Peyer's patch (tissue), 4 donors: ENCODE measurements at places on chromosomes 12 and 14.

GRCh38 chr12:57730336-57731067 is 8.0 kb downstream of the AGAP2 start:
- peak; percentile 38 for DNase-seq
- no peaks in the 10 kb centered on the region for H3K4me1 ChIP-seq
- H3K27me3 ChIP-seq = peaks cover 18% of the 10 kb centered on the region
- no peaks in the 10 kb centered on the region for H3K36me3 ChIP-seq
- H3K4me3 ChIP-seq = no peak overlapping the region

DNA sequence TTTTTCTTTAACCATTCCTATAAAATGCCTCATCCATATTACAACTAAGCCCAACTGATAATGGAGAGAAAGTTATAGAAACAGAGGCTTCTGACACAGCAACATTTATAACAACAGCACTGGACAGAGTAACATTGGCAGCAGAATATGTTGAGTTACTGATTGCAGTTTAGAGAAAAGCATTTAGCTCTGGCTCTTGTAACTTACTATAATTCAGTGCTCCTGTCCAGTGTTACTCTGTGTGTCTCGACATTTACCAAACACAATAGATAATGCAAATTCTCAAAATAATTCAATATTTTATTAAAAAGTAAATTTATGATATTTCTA is 356.1 kb downstream of the CEP128 start:
- H3K4me3 ChIP-seq = no peak overlapping the region
- H3K4me1 ChIP-seq = no peaks in the 10 kb centered on the region
- H3K27me3 ChIP-seq = no peaks in the 10 kb centered on the region

- DNase-seq = no peak
- no peaks in the 10 kb centered on the region for H3K27me3 ChIP-seq
- no peaks in the 10 kb centered on the region for H3K4me1 ChIP-seq
- H3K36me3 ChIP-seq = no peaks in the 10 kb centered on the region
- no peak overlapping the region for H3K4me3 ChIP-seq
- H3K27ac ChIP-seq = no peak overlapping the region
Measured at GRCh38 chr12:66119229-66119869, 11.2 kb downstream of the LLPH start.

- no peak for DNase-seq
- H3K27ac ChIP-seq = no peak overlapping the region
- H3K4me3 ChIP-seq = no peak overlapping the region
- H3K36me3 ChIP-seq = no peaks in the 10 kb centered on the region
- peaks cover 9% of the 10 kb centered on the region for H3K4me1 ChIP-seq
Measured at GRCh38 chr12:3122841-3123678, 45.9 kb downstream of the TSPAN9 start.

GRCh38 chr12:131370791-131371347 is 340.0 kb upstream of the SFSWAP start:
- no peak overlapping the region for H3K27ac ChIP-seq
- no peaks in the 10 kb centered on the region for H3K4me1 ChIP-seq
- no peaks in the 10 kb centered on the region for H3K27me3 ChIP-seq
- no peak for DNase-seq
- no peak overlapping the region for H3K4me3 ChIP-seq

- H3K27ac ChIP-seq = no peak overlapping the region
- H3K27me3 ChIP-seq = no peaks in the 10 kb centered on the region
- no peak for DNase-seq
- no peaks in the 10 kb centered on the region for H3K4me1 ChIP-seq
- H3K4me3 ChIP-seq = no peak overlapping the region
- H3K36me3 ChIP-seq = no peaks in the 10 kb centered on the region
Measured at GRCh38 chr12:115823635-115824034, 453.9 kb downstream of the MED13L start.

- no peak for DNase-seq
- H3K27me3 ChIP-seq = no peaks in the 10 kb centered on the region
- no peaks in the 10 kb centered on the region for H3K4me1 ChIP-seq
- peaks cover 34% of the 10 kb centered on the region for H3K36me3 ChIP-seq
Measured at GRCh38 chr14:23023022-23023794, 11.5 kb downstream of the PSMB5 start.

GRCh38 chr12:108670066-108670631 is 36.5 kb upstream of the SELPLG start:
- DNase-seq = no peak
- peaks cover 3% of the 10 kb centered on the region for H3K4me1 ChIP-seq
- no peak overlapping the region for H3K27ac ChIP-seq
- H3K36me3 ChIP-seq = no peaks in the 10 kb centered on the region
- H3K27me3 ChIP-seq = no peaks in the 10 kb centered on the region

- H3K36me3 ChIP-seq = no peaks in the 10 kb centered on the region
Measured at GRCh38 chr14:89417465-89418225, 612 bp upstream of the FOXN3 start.

DNA sequence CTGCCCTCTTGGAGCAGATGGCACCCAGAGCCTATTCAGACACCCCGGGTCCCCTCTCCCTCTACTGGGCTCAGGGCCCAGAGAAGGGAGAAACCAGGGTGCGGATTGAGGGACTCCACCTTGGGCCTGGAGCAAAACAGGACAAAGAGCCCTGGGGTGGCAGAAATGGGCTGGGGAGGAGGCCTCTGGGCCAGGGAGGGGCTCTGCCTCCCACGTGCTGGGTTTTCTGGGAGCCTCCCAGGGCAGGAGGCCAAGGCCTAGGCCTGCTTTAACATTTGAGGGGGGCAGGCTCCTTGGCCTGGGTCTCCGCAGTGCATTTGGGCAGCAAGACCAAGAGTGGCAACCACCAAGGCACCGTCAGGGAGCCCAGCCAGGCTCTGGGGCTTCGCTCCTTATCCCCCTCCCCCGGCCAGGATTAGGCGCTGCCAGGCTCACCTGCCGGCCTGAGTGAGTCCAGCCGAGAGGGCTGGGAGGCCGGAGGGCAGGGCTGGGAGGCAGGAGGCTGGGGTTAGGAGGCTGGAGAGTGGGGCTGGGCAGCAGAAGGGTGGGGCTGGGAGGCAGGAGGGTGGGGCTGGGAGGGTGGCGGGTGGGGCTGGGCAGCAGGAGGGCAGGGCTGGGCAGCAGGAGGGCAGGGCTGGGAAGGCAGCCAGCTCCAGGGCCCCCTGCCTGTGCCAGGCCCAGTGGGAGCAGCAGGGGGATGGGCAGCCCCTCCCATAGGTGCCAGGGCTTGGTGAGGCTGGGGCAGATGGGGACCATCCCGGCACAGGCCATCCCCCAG is 101.8 kb upstream of the EIF5 start:
- no peaks in the 10 kb centered on the region for H3K4me1 ChIP-seq
- no peak overlapping the region for H3K4me3 ChIP-seq
- H3K27ac ChIP-seq = no peak overlapping the region
- H3K27me3 ChIP-seq = no peaks in the 10 kb centered on the region
- DNase-seq = peak; percentile 66

- H3K27ac ChIP-seq = no peak overlapping the region
- DNase-seq = no peak
- H3K4me3 ChIP-seq = no peak overlapping the region
- H3K4me1 ChIP-seq = no peaks in the 10 kb centered on the region
- H3K27me3 ChIP-seq = no peaks in the 10 kb centered on the region
Measured at GRCh38 chr12:60148831-60149230, 553.0 kb downstream of the SLC16A7 start.

DNA sequence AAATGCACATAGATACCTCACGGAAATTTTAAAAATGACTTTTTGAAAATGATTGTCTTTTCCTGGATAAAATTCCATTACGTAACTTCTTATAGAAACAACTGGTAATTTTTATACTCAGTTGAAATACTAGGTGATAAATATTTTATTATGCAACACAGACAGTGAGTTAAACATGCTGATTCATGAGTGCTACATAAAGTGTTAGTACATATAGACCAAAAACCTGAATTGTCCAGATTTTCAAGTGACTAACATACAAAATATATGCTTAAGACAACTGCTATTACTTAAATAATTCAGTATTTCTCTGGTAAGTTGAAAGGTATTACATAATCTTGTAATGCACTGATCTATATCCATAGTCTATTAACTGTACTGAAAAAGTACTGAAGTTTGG is 11.9 kb downstream of the PTPRO start:
- DNase-seq = no peak
- H3K27ac ChIP-seq = no peak overlapping the region
- H3K4me1 ChIP-seq = no peaks in the 10 kb centered on the region
- H3K27me3 ChIP-seq = no peaks in the 10 kb centered on the region
- H3K4me3 ChIP-seq = no peak overlapping the region

DNA sequence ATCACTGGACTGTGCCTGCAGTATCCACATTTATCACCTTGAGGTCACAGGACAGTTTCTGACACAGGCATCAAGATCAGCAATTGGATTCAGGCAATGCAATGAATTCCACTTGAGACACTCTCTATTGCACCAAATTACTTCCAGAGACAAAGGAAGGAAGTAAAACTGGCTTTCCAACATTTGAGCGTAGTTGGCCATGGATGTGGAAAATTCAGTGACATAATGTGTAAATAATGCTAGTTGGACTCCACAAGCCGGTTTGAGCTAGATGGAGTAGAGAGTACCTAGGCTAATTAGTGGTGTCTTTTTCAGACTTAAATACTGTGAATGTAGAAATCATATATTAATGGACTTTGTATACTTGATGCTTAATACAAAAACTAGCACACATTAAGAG is 168.3 kb upstream of the SYT1 start:
- no peak overlapping the region for H3K4me3 ChIP-seq
- no peaks in the 10 kb centered on the region for H3K36me3 ChIP-seq
- no peak for DNase-seq
- no peaks in the 10 kb centered on the region for H3K27me3 ChIP-seq

- H3K36me3 ChIP-seq = no peaks in the 10 kb centered on the region
- no peak overlapping the region for H3K4me3 ChIP-seq
- no peaks in the 10 kb centered on the region for H3K27me3 ChIP-seq
- H3K27ac ChIP-seq = no peak overlapping the region
- DNase-seq = no peak
Measured at GRCh38 chr12:123893276-123893675, 79.4 kb downstream of the CCDC92 start.

DNA sequence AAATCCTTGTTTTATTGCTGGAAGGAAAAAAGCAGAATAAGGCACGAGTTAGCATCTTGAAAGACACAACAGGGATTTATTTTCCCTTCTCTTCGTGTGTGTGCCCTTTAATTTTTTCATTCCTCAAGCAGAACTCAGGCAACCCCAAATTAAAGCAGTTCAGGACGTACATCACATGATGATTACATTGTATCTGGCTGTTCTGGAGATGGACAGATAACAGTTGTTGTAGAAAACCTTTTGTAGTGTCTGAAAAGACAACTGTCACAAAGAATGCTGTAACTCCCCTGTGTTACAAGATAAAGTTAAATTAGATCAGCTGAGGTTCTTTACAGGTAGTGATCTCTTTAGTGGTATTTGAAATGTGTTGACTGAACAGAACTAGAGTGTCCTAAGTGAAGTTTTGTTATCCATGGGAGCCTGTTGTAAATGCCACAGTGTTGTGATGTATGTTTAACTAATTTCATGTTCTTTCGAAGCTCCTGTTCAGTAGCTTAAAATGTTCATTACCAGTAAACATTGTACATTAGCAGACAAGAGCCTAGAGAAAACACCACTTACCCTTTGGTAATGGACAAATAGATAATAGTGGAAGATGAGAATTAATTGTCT is 58.5 kb downstream of the TMTC2 start:
- H3K4me1 ChIP-seq = no peaks in the 10 kb centered on the region
- no peak overlapping the region for H3K4me3 ChIP-seq
- no peak for DNase-seq
- H3K36me3 ChIP-seq = no peaks in the 10 kb centered on the region

DNA sequence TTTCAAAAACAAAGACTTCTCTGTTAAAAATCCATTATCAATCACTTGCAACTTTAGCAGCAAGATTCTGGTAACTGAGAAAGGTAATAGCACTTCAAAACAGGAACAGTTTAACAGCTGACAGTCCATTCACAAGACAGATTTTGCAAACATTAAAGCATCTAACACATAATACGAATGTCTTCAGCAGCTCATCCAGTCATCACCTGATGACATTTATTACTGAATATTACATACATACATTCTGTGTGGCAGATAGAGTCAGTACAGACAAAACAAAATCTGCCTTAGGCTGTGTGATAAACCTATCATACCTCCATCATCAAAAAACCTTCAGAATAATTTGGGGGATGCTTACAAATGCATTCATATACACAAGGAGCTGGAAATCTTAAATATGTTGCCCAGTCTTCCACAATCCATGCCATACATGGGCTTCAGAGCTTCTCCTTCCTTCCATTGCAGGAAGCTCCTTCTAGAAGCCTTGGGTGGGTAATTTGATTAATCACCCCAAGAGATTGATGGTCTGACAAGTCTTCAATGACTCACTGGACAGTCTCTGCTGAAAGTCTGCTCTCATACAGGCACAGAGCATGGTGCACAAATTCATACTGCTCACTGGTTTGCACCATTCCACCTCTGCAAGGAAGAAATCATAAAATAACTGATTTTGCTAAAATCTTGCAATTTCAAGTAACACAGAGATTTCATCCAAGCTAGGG is 1.6 kb upstream of the PTPRB start:
- H3K27me3 ChIP-seq = peaks cover 3% of the 10 kb centered on the region
- no peaks in the 10 kb centered on the region for H3K4me1 ChIP-seq
- no peak for DNase-seq
- H3K4me3 ChIP-seq = no peak overlapping the region
- H3K27ac ChIP-seq = no peak overlapping the region

DNA sequence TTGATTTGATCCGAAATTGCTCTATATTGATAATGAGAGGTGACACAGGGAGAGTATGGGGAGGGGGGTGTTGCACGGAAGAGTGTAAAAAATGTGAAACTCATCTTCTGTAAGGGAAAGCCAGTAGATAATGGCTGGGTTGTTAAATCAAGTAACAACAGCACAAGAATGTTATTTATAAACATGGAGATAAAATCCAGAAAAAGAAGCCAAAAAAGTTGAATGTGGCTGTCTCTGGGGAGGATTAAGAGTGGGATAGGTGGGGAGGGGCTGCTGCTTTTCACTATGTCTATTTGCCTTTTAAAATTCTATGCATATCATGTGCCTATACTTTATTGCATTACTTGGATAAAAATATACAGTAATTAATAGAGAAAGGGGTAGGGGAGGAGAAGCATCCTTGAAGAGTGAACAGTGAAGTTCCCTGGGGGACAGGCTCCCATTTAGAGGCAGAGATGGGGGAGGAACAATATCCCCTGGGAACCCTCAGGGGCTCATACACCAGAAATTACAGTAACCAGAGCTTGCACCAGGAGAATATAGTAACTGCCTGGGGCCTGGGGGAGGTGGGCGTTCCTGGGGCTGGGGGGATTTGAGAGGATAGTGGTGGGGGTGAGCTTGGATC is 39.2 kb upstream of the ANKRD9 start:
- H3K27ac ChIP-seq = no peak overlapping the region
- no peaks in the 10 kb centered on the region for H3K36me3 ChIP-seq
- no peaks in the 10 kb centered on the region for H3K27me3 ChIP-seq
